T-helper 22 cell (primary cell): ENCODE measurements at places on chromosomes 11 and 22.

DNA sequence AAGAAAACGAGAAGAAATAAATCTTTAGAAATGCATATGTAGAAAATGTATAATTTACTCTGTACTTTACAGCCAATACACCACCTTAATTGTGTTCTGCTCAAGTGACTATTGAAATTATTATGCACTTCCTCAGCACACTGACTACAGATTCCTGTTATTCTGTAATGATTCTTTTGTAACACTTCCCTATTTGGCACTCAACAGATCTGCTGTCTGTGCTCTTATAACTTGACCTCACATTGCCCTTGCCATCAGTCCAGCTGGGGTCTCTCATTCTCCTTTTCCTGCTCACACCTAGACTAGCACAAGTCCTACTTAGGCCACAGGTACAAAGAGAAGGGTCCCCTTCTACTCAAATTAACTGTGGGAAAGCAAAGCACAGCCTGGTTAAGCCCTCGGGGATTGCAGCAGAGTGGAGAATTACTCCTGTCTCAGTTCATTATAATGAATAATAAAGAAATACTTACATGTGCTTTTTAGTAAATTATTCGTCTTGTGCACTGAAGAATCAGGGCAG, 860.4 kb downstream of the OPCML start:
- DNase-seq: no peak

GRCh38 chr22:32546496-32546895, 71.9 kb downstream of the FBXO7 start:
- DNase-seq: no peak

GRCh38 chr11:58796333-58796732, 48.2 kb downstream of the GLYATL2 start:
- DNase-seq: no peak

DNA sequence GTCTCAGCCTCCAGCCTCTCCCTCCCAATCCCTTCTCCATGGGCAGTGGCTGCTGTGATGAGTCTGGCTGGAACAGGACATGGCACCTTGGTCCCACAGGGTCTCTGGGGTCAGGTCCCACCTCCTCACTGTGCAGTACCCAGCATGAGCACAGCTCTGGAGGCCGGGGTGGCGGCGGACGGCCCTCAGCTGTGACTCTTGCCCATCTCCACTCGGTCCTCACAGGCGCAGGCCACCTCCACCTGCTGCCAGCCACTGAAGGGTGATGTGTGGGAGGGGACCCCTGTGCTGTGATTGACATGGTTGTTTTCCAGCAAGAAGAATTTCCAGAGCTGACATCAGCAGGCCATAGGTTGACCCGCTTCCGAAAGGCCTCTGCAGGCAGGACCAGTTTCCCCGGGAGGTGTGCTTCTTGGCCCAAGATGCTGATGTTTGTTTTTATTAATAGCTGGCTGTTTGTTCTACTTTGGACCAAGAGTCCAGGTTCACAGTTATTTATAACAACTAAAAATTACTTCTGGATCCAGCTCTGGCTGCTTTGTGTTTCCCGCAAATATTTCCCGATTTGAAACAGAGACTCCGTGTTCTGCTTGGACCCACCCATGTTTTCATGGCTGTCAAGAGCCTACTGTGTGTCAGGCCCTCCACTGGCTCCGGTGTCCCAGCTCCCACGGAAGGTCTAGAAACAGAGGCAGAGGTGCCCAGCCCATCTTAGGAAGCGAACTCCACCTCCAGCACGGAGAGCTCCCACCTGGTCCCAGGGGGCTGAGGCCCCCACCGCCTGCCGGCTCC, 45.7 kb downstream of the SCUBE1 start:
- DNase-seq: no peak

GRCh38 chr11:58495906-58496305, 12.0 kb downstream of the OR5B21 start:
- no peak for DNase-seq

DNA sequence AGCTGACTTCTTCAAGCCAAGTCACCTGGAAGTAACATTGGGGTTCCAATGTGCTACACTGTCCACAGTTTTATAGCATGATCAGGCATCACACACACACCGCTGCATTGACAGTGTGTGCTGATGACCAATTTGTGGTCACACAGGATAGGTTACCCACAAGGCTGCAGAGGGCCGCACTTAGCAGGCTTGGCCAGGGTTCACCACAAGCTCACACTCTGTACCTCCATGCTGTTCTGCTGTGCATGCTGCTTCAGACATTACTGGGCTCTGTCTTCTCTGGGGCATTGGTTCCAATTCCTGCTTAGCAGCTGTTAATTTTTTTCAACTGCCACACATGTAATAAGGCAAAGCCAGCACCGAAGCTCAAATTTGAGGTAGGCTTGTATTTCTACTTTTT, 11.0 kb upstream of the NRIP3 start:
- DNase-seq: no peak

DNA sequence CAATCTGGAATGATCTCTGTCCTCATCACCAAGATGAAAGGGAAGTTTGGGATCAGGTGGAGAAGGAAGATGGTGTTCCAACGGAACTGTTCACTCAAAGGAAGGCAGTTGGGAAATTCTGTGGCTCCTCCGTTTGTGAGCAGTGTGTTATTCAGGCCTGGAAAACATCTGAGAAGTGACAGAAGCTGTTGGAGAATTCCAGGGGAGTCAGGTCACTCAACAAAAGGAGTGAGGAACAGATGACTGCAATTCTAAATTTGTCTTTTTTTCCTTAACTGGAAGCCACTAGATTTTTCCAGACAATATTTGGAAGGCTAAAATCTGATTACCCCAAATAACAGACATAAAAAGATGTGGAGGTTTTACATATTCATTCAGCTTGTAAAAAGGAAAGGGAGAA, 107.8 kb downstream of the CD44 start:
- no peak for DNase-seq

DNA sequence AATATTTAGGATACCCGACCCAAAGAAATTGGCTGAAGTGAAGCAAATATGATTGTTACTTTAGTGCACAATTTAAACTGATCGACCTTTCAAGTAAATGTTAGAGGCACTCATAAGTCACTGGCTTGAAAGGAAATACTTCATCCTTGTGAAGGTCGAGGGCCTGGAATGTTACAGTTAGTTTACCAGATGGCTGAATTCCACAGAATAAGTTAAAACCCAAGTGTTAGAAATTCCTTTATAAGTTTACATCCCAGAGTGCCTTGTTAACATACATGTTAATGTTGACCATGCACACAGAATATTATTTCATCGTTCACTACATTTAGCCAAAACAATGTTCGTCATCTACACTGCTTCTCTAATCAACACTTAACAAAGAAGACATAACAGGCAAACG, 235.5 kb upstream of the ANO3 start:
- DNase-seq: no peak

DNA sequence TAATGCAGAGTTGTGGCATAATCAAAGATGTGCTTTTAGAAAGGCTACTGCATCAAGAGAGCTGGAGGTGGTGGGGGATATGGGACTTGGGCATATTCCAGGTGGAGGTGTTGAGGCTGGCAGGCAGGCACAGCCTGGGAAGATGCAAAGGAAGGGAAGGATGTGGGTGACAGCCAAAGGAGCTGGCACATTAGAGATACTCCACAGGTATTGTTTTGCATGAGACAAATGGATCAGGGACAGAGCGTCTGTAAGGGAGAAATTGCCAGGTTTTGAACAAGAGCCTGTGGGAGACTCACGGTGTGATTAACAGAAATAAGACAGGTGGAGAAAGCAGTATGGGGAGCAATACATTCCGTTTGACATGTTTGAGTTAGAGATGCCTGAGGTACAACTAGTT, 263.7 kb downstream of the NELL1 start:
- DNase-seq: no peak

GRCh38 chr11:123585206-123585605, 69.2 kb downstream of the SCN3B start:
- DNase-seq: no peak

DNA sequence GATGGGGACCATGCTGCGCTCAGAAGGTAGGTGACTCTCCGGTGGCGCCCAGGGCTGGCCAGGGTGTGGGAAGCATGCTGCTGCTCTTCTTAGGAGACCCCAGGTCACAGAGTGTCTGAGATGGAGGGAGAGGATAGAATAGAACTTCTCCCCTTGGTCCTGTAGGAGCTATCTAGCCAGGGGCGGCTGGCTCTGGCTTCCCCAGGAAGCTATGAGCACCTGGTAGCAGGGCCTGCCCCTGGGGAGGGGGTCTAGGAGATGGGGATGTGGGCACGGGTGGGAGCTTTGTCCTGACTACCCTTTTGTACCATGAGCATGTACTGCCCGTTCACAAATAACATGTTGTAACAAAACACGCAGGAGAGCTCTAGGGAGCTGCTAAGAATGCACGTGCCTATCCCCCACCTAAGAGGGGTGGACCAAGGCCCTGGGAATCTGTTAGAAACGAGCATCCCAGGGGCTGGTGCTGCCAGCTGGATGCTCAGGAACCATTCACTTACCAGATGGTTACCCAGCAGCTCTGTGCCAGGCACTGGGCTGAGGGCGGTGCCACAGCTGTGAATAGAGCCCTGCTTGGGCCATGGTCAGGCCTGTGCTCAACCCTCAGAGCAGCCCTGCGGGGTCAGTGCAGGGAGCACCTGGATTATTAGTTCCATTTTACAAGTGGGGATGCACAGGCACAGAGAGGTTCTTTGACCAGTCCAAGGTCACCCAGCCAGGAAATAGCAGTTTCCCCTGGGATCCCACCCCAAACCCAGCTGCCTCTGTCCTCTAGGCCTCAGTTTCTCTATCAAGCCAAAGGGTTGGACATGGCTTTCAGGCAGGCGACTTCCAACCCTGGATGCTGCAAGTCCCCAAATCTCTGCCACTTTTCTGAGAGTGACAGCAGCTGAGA, 2.2 kb downstream of the SLC39A13 start:
- no peak for DNase-seq

DNA sequence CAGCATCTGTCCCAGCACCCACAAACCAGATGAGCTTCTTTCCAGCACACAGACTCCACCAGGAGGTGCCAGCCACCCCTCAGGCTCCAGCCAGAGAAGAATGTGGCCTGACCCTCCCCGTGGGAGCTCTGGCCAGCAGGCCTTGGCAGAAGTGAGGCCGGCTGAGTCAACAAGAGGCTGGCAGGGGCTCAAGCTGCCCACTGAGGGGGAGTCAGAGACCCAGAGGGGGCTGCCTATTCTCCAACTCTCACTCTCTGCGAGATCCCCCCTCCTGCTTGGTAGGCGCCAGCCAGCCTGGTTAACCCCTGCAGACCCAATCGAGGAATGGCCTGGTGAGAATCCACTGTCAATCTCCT, 10.6 kb upstream of the CDC42EP1 start:
- DNase-seq: no peak

- peak; percentile 46 for DNase-seq
These were observed 143.4 kb downstream of the MAML2 start for GRCh38 chr11:96199563-96200025.
